Activated naive CD8-positive, alpha-beta T cell treated with anti-CD3 and anti-CD28 coated beads, Interleukin-2, amount 10 ng/mL, durations not matched to agents 7 days and 5 days (primary cell): ENCODE measurements at places on chromosomes 5 and 9.

GRCh38 chr5:142915813-142916424, 145.7 kb downstream of the ARHGAP26 start:
- DNase-seq: no peak

- no peak for DNase-seq
Measured at GRCh38 chr9:35966433-35966832, 8.5 kb upstream of the OR2S2 start.

GRCh38 chr5:90421136-90421535, 11.6 kb upstream of the CETN3 start:
- no peak for DNase-seq

DNA sequence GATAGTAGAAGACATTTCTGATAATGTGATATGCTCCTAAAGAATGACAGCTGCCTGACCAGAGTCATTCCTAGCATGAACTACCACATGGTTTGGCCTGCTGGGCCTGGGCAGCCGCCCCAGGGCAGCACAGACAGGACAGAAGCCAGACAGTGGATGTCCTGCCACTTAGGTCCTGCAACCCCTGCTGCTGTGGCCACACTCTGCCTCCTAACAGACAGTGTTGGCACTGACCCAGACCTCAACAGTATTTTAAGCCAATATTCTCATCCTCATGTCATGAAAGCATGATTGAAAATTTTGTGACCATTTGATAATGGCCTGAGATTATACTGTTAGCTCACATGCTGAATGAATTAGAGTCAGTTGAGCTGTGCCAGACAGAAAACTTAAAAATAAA, 15.8 kb downstream of the CENPP start:
- DNase-seq: no peak

DNA sequence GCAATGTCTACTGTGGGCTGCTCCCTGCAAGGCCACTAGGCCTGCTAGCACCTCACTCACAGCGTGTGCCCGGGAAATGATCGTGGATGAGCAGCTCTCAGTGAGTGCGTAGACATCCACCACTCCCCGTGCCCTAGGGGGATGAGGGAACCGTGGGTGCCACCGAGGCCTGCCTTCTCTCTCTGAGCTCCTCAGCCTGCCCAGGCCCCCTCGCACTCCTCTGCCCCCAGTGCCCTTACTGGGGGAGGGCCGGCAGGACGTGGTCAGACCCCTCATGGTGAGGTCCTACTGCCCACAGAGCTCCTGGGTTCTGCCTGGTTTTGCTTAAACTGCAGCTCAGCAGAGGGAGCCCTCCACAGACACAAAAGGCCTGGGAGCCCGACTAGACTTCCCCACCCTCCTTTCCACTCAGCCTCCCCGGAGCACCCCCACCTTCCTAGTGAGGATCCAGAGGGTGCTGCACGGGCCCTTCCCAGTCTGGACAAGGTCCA, 220.0 kb downstream of the CACNA1B start:
- DNase-seq: no peak

- DNase-seq: no peak
Measured at GRCh38 chr5:53819482-53819881, 259.0 kb downstream of the NDUFS4 start.

GRCh38 chr9:25816439-25816838, 138.2 kb upstream of the TUSC1 start:
- DNase-seq: no peak

- DNase-seq: no peak
Measured at GRCh38 chr9:121217609-121218292, 16.1 kb upstream of the RAB14 start.

DNA sequence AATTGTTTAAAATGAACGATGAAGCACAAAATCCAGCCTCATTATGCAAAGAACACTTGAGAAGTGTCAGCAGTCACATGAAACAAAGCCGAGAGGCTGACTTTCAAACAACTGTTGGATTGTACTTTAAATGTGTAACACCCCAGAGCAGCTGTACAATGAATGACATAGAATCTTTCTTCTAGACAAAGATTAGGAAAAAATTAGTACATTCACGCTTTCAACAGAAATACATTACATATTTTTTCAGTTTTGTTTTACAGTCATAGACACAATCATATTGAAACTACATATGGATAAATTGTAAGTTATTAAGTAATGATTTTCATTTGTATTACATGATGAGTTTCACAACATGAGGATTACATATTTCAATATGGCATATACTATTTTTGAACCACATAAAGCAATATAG, 10.6 kb upstream of the AGXT2 start:
- DNase-seq: no peak

- DNase-seq: no peak
Measured at GRCh38 chr5:1793966-1794900, 5.4 kb downstream of the MRPL36 start.

DNA sequence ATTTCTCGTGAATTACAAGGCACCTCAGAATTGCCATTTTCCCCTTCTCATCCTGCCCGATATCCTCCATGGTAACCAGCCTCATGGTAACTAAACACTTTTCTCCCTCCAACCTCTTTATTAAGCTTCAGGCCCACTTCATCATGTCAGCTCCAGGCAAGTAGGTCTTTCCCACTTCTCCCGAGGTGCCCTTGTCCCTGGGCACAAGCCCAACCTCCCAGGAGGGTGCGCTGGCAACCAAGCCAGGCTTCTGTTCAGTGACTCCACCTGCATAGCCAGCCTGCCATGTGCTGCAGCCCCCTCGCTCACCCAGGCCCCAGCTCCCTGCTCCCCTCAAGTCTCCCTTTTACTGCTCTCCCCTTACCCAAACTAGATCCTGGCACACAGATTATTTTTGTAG, 47.4 kb upstream of the AFAP1L1 start:
- DNase-seq: no peak

DNA sequence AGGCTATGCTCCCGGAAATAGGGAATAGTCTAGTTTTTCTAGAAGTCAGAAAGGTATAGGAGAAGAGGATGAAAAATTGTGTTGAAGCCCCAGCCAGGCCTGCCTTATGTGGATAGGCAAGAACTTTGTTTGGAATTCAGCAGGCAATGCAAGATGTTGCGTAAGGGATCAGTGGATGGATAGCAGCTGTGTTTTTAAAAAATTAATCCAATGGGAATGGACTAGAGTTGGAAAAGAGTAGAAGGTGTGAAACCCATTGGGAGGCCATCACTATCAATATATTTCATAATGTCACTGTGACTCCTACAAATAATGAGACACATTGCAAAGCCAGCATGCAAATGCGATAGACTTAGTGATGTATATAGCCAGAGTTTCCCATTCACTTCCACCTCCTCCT, 281.9 kb downstream of the MARCHF11 start:
- DNase-seq: no peak

- no peak for DNase-seq
Measured at GRCh38 chr9:91802391-91802790, 147.6 kb downstream of the ROR2 start.

DNA sequence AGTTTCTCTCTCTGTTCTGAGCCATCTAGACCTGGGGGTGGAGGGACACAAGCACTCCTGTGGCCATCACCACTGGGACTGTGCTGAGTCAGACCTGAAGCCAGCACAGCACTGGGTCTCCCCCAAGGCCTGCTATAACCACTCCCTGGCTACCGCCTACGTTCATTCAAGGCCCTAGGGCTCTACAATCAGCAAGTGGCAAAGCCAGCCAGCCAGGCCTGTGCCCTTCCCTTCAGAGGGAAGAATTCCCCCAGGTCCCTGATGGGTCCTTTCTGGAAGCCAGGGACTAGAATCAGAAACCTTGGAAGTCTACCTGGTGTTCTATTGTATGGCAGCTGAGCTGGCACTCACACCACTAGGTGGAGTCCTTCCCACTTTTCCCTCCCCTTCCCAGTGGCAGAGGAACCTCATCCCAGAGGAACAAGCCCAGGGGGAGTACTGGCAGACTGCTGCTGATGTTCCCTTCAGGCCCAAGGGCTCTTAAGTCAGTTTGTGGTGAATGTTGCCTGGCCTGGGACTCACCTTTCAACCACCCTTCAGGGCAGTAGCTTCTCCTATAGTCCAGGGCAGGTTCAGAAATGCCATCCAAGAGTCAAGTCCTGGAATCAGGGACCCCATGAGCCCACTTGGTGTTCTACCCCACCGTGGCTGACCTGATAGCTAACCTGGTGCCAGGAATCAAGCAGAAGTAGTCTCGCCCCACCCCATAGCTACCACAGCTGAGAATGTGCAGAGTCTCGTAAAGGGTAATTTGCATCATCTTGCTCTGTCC, 20.0 kb downstream of the JMY start:
- DNase-seq: no peak

DNA sequence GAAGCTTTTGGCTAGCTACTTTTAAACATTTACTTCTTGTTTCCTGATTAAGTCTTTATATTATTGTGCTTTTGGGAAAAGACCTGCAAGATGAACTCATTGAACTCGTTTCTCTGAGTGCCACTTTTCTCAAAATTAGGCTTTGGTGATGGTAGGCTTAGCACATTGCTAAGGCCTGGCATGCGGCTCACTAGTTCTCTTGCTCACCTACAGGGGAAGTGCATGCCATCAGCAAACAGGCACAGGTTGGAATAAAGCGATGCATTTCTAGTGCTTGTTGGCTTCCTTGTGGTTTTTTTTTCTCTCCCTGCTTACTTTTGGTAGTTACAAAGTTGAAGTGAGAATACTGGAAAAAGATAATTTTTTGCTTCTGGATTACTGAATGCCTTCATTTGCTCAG, 41.4 kb downstream of the TLE4 start:
- DNase-seq: no peak

DNA sequence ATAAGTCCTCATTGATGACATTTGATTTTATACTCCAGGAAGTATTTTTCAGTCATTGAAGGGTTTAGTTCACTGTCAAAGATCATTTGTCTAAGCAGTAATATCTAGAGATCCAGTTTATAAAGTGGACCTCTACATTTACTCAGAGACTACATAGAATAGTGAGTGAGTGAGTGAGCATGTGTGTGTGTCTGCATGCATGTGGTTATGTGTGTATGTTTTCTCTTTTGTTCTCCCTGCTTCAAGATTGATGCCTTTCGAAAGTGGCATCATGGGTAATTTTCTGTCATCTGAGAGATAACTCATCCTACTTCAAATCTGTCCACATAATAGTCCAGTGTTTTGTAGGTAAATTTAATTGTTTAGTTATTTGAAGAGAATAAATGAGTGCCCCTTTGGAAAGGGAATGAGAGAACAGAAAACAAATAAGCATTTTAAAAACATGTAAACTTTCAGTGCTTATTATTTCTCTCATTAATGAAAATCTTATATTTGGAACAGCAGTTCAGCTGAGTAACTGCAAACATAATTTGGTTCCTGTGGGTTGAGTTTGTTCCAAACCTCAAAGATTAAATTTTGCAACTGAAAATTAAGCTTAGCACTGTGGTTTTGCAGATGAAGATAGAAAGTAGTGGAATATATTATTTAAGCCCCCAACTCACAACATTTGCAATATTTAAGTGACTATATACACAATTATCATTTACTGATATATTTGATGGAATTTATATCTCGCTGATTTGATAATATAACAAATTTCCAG, 1295.1 kb upstream of the C9orf72 start:
- DNase-seq: no peak

DNA sequence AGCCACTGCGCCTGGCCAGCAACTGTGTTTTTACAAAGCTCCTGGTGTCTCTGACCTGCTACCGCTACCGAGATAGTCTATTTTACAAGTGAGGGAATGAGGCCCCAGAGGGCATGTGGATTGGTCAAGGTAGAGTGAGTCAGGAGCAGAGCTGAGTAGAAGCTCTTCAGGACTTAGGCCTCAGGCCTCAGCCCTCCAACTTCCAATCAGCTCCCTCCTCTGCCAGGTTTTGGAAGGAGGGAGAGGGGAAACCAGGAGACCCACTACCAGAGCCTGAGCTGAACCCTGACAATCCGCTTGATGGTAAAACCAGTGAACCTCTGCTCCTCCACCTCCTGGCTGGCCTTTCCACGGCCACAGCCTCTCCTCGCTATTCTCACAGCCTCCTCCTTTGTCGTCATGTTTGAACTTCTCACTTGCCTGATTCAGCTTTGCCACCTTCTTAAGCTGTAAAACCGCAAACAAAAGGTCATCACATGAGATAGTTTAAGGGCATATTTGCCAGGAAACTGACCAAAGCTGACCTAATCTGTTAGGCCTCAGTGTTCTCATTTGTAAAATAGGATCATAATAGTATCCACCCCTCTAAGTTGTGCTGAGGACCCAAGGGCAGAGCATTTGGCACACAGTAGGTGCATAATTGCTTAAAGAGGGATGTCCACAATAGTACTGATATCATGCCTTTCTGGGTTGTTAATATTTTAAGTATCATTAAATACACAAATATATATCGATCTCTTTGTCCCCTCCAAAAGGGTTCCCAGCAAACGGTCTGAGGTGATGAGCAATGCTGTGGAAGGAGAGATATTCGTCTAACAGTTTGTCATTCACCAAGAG, 1.7 kb downstream of the TRAF1 start:
- no peak for DNase-seq

GRCh38 chr9:90085633-90086032, 480.8 kb downstream of the GADD45G start:
- no peak for DNase-seq

DNA sequence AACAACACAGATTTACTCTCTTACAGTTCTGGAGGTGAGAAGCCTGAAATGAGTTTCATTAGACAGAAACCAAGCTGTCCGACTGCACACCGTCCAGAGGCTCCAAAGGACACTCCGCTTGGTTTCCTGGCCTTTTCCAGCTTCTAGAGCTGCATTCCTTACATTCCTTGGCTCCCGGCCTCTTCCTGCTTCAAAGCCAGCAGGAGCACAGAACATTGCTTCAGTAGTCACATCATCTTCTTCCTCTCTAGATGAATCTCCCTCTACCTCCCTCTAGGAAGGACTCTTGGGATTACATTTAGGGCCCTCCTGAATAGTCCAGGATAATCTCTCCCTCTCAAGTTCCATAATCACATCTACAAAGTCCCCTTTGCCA, 213.3 kb downstream of the CDK5RAP2 start:
- DNase-seq: no peak

- no peak for DNase-seq
Measured at GRCh38 chr9:36787709-36788108, 215.0 kb downstream of the MELK start.

DNA sequence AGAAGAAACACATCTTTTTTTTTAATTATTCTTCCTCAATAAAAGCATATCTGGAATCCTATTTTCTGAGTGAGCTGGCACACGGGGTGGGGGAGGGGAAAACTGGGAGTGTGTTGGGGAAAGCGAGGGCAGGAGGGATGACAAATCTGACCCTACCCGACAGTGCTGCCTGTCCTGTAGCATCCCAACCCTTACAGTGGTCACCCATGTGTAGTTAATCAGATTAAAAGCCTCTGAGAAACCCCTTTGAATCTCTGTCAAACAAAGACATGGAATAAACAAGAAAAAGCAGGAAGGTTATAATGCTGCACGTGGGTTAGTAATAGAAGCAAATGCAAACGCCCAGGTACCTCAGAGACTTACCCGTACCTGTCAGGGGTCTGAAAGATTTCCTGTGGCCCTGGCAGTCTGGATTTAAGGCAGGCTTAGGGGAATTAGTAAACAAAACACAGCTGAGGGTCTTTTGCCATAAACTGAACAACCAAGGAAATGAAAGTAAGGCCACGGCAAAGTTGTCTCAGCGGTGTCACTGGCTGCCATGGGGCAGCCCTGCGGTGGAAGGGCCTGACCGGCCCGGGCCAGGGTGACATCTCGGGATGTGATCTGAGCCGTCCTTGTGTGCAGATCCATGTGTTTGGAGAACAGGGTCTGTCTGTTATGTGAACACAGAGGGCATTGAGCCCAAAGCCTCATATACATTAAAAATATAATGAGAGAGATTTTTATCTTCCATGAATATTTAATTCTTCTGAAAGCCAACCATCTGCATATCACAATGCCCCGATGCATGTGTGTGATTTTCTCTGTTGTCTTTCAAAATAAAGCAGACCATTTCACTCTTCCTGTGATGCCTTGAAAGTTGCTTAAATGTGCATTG, 308.2 kb downstream of the ZNF608 start:
- DNase-seq: no peak
